ENCODE measurements at places on chromosomes 2 and 18.

DNA sequence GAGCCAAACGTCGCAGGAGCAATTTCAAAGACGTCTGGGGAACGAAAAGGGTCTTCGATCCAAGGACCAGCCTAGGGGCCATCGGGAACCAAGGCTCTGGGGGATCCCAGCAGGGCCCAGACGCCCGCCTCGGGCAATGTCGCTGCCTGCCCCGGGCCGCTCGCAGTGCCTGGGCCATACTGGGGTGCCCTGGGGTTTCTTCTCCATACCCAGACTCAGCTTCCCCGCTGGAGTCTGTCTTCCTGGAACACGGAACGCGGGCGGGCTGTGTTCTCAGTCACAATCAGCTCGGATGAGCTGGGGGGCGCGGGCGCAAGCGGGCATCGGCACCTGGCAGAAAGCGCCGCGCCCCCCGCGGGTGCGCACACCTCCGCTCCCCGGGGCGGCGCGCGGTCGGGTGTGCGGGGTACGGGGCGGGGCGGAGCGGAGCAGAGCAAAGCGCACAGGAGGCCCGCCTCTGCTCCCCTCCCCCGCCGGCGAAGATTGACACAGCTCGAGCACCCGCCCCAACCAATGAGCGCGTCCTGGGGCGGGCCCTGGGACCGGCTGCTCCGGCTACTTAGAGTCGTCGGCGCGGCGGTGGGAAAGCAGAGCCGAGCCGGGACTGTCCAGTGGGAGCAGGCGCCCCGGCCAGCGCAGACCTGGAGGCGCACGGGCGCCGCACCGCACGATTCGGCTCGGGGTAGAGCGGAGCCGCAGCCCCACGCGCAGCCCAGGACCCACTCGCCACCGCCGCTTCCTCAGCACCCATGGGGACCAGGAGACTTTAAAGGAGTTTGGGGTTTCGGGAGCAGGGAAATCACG is at the start of gene LRATD1:
Gene LRATD1, plus strand, starts transcription at position 585 of the 804 bp plus-strand sequence. CDS start 1,263 bp downstream, outside the sequence.
- DNase-seq: peak; percentile 95

GRCh38 chr2:198144660-198145059 is 340.3 kb downstream of the PLCL1 start:
- DNase-seq: no peak

DNA sequence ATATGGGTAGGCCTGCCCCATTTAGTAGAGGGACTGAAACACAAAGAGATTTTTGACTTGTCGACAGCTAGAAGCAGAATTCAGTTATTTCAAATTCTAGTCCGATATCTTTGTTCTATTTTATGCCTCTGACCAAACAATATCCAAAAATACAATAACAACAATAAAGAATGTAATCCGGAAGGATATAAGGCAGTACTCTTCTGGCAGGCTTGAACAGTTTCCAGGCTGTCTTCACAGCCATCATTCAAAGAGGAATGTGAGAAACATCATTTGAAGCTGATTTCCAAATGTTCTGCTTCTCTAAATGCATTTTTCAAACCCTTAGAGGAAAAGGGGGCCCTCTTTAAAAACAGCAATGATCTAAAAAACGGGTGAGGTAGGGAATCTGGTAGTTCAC is 36.7 kb upstream of the SPTBN1 start:
- DNase-seq: no peak

DNA sequence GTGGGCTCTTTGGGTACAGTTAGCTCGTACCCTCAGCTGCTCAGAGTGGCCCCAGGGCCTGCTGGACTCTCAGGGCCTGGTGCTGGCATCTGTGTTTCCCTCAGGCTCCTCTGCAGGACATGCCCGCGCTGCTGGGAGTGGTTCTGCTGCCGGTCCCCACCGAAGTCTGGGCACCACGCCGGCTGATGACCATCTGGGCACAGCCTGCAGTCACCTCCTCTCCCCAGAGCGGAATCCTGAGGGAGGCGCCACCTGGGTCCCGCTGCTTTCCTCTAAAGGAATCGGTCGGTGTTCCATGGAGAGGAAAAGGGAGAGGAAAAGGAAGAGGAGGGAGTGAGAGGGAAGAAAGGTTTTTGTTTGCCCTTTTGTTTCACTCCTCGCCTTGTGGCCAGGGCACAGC is 43.6 kb downstream of the MC2R start:
- peak; percentile 68 for DNase-seq

- no peak for DNase-seq
Observed at GRCh38 chr2:20452551-20452950, 5.7 kb downstream of the RHOB start.

GRCh38 chr2:230921806-230922595 is 3.0 kb downstream of the GPR55 start:
- DNase-seq: no peak

- DNase-seq: no peak
Observed at GRCh38 chr2:42007551-42007950, 40.3 kb upstream of the PKDCC start.

DNA sequence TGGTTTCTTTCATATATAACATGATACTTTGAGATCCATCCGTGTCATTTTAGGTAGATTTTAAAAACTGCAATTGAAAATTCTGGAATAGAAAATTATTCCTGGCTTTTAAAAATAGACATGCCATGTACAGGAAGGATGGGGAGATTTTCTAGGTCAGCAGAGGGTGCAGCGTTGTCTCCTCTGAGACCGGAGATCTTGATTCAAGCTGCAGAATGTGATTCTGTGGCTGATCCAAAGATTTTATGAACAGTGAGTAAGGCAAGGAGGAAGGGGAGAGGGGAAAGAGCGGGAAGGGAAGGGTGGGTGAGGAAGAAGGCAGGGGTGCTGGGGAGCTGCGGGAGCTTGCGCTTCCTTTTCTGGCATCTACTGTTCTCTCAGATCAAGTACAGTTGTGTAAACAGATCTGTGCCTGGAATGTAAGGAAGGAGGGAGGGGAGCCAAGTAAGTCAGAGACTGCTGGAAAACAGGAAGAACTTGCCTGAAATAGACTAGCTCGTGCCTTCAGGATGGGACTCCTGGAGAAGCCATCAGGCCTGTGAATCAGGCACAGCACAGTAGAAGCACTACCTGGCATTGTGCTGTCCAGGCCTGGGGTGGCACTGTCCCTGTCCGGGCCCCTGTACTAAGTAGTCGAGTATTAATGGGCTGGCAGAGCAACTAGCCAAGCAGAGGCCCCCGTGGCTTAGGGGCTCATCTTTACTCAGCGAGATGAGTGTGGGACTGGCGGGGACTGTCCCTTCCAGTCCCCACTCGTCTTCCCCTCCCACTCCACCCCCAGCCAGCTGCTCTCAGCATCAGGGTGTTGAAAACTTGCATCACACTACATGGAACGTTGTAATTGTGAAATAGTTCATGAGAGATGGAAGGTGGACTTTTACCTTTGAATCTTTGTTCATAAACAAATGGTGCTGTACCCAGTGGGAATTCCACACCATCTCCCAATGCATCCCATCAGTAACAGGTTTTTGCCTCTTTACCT is 163.5 kb downstream of the UXS1 start:
- no peak for DNase-seq
